ENCODE measurements at places on chromosomes 3 and 15. TPM values are rescaled to one million over a fixed set of nuclear protein-coding genes. Genes with fewer than 3 reads are reported as not detected.

- DNase-seq, result peak; percentile 19
Observed at GRCh38 chr3:12345141-12345561, 56.3 kb downstream of the PPARG start.

DNA sequence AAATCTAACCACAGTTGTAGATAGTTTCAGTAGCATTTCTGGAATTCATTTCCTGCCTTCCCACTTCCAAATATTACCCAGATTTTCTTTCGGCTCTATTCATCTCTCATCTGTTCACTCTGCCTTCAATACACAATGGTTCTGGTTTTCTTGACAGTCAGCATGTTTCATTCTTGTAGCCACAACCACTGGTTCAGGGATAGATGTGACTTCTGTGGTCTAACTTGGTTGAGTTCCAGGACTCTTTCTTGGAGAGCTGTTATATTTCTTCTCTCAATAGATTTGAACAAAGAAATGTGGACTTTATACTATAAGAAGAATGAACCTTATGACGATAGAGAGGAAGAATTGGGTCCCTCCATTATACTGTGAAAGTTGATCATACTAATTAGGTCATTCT is 228.8 kb downstream of the NSUN3 start:
- no peak for DNase-seq

DNA sequence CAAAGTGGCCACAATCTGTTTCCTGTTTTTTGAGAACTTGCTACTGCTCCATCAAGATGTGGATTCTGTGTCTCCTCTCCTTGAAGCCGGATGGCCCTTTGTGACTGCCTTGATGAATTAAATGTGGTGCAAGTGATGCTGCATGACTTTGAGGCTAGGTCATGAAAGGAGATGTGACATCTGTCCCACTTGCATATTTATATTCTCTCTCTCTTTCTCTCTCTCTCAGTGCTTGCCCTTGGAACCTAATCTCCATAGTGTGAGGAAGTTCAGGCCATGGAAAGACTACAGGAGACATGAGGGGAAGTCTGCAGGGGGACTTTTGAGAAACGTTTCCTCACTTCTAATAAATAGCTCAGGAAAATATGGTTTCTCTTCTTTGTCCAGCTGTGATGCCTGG is 50.0 kb upstream of the ADPGK start:
- DNase-seq, result no peak

FMN1 gene
- 4.5 TPM for total RNA-seq

CLDN11 gene
- 2.7 TPM for total RNA-seq

DNA sequence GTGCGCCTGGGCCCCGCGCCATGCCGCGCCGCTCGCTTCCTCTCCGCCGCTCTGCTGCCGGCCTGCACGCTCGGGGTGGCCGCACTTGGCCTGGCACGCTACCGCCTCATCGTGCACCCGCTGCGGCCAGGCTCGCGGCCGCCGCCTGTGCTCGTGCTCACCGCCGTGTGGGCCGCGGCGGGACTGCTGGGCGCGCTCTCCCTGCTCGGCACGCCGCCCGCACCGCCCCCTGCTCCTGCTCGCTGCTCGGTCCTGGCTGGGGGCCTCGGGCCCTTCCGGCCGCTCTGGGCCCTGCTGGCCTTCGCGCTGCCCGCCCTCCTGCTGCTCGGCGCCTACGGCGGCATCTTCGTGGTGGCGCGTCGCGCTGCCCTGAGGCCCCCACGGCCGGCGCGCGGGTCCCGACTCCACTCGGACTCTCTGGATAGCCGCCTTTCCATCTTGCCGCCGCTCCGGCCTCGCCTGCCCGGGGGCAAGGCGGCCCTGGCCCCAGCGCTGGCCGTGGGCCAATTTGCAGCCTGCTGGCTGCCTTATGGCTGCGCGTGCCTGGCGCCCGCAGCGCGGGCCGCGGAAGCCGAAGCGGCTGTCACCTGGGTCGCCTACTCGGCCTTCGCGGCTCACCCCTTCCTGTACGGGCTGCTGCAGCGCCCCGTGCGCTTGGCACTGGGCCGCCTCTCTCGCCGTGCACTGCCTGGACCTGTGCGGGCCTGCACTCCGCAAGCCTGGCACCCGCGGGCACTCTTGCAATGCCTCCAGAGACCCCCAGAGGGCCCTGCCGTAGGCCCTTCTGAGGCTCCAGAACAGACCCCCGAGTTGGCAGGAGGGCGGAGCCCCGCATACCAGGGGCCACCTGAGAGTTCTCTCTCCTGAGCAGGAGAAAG is 951 bp downstream of the GPR62 start:
- DNase-seq, result no peak

All from kidney epithelial cell (primary cell).